Stimulated activated CD8-positive, alpha-beta memory T cell treated with anti-CD3 and anti-CD28 coated beads, Interleukin-7, amount 100 ng/mL, for 24 hours (primary cell): ENCODE measurements at places on chromosomes 6 and 20.

- no peak for DNase-seq
Measured at GRCh38 chr20:45487231-45487635, 17.7 kb downstream of the WFDC2 start.

DNA sequence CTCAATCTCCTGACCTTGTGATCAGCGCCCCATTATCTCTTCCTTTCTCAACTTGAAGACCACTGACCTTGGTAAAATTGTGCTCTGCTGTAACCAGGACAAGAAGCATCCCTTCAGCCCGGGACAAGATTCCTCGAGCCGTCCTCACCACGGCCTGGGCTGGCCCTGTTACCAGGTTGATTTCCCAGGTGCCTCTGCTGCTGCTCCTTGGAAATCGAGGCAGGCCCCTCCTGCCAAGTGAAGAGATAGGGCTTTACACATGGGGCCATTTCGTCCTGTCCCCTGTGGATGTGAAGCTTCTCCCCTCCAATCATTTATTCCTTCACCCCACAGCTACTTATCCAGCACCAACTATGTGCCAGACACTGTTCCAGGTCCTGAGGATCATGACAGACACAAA, 21.5 kb downstream of the RAB44 start:
- no peak for DNase-seq

GRCh38 chr6:87832025-87832825, 130.2 kb upstream of the AKIRIN2 start:
- no peak for DNase-seq

- DNase-seq, result no peak
Measured at GRCh38 chr6:9504191-9504590, 910.7 kb downstream of the TFAP2A start.

GRCh38 chr20:62804021-62804626, 511 bp upstream of the OGFR start:
- no peak for DNase-seq

GRCh38 chr6:158647501-158647900, 2.4 kb upstream of the SYTL3 start:
- no peak for DNase-seq

GRCh38 chr6:135522965-135523692, 25.6 kb upstream of the AHI1 start:
- DNase-seq, result no peak

- DNase-seq, result no peak
Measured at GRCh38 chr6:162468326-162468725, 259.2 kb downstream of the PRKN start.

DNA sequence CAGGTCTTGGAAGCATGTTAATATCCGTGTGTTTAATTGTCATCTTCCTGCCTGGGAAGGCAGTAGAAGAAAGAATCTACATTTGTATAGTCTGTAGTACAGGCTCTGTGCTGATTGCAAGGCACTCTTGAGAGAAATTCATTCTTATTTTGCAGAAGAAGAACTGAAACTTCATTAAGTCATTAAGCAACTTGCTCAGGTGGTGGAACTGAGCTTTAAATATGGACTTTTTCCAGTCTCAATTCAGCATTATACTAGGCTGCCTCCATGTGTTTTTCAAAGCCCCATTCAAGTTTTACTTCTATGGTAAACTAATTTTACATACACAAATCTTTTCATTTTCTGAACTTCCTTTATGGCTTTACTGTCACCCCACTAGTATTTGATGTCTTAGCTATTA, 18.7 kb downstream of the ZNF451 start:
- no peak for DNase-seq

GRCh38 chr6:143620447-143620846, 57.3 kb upstream of the PHACTR2 start:
- no peak for DNase-seq

DNA sequence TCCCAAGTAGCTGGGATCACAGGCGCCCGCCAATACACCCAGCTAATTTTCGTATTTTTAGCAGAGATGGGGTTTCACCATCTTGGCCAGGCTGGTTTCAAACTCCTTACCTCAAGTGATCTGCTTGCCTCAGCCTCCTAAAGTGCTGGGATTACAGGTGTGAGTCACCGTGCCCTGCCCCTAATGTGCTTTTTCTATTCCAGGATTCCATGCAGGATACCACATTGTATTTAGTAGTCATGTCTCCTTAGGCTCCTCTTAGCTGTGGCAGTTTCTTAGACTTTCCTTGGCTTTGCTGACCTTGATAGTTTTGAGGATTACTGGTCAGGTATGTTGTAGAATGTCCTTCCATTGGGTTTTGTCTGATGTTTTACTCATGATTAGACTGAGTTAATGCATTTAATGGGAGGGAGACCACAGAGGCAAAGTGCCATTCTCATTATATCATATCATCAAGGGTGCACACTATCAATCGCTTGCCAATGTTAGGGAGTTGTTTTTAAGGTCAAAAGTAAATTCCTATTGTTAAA, 39.6 kb upstream of the TNFAIP3 start:
- no peak for DNase-seq

DNA sequence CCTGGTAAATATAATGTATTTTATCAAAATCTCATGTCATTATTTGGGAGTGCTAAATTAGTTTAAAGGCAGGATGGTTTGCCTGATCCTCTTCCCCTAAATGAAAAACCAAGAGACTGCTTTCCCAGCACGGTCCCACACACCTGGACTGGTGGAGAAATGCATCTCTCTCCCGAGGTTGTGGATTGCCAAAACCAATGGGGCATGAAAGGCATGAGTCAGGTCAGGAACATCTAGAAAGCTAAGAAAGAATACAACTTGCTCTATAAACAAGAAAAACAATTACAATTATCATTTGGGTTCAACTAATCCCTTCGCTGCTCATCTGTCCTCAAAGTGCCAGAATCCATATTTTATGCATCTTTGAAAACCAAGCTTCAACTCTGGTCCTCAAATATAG, 308.3 kb upstream of the IRAK1BP1 start:
- no peak for DNase-seq

DNA sequence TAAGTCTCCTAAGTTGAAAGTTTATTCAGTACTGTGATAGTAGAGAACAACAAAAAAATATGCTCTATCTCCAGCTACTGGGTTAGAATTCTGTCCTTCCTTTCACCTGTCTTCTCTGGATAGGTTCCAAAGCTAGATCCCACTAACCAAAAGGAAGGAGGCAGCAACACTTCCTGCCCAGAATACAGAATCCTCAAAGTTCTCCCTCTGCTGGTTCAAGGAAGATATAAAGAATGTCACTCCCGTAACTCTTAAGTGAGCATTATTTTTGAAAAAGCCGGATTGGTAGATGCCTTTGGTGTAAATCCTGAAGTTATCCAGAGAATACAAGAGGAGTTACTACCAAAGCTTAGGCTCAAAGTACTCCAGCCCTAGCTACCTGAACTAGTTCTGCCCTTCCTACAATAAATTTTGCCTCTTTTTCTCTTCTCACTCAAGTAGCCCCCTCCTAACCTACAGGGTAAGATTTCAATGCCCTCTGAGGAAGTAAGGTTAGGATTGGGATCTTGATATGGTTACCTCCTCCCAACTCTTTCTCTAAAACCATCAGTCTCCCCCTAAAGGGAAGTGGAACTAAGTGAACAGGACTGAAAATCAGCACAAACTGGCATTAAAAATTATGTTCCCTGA, 26.0 kb upstream of the CRIP3 start:
- DNase-seq, result no peak

GRCh38 chr6:79702691-79703090, 71.6 kb downstream of the SH3BGRL2 start:
- DNase-seq, result no peak

- DNase-seq, result no peak
Measured at GRCh38 chr20:64238851-64239387, 16.6 kb upstream of the PCMTD2 start.

- no peak for DNase-seq
Measured at GRCh38 chr20:36219671-36220220, 16.5 kb upstream of the AAR2 start.

GRCh38 chr6:21327326-21328112, 266.0 kb upstream of the SOX4 start:
- DNase-seq, result no peak

DNA sequence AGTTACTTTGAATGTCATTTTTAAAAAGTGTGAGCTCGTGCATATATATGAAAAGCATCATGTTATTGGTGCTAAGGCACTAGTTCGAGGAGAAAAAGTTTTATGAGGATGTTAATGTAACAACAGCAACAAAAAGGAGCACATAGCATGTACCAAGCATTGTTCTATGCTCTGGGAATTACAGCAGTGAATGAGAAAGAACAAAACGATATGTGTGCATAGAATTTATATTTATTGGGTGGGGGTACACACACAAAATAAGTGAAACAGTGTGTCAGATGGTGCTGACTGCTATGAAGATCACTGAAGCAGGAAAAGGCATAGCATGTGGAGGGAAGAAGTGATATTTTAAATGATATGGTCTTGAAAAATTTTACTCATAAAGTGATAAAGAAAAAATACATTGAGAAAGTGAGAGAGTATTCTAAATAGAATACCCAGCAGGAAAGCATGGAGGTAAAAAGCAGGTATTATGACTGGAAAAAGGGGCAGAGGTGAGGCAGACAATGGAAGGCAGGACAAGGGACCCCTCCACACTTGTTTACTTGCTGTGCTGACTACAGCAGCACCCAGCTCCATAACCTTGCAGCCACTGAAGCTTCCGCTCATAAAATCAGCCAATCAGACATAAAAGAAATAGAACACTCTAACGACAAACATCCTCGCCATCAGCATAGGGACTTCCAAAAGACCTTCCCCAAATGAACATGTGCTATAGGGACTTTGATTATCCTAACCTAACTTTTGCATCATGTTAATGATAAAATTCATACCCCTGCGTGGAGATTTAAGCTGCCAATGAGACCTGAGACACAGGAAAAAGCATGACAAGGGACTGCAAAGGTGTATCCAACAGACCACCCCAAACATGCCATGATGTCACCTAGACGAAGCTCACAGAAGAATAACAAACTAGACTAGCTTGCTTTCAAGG, 119.9 kb downstream of the HFE start:
- DNase-seq, result no peak

GRCh38 chr6:117919275-117919674, 12.2 kb downstream of the SLC35F1 start:
- DNase-seq, result no peak

GRCh38 chr6:130138909-130139242, 83.9 kb downstream of the SAMD3 start:
- DNase-seq, result no peak

DNA sequence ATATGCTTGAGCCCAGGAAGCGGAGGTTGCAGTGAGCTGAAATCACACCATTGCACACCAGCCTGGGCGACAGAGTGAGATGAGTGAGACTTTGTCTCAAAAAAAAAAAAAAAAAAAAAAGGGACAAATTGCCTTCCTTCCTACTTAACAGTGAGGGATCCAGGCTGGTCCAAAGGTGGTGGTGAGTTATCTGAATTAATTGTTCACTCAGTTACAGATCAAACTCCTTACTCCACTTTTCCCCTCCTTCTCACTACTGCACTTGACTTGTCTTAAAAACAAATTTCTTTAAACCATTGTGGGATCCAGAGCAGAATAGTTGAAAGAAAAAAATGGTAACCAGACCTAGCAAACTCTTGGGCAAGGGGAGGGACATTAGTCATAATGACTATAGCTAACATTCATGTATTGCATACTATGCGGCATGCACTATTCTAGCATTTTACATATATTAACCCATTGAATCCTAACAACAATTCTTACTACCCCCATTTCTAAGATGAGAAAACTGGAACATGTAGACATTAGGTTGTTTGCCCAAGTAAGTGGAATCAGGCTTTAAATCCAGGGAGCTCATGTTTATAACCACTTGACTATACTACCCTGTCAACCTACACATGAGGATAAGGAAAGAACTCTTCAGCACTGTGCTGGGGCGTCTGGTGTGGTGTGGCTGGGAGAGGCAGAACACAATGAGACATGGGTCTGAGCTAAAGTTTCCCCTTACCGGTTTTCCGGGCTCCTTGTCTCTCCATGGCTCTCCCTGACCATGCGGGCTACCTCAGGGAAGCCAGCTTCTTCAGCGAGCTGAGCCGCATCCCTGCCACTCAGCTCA, 1.5 kb downstream of the GPANK1 start:
- no peak for DNase-seq

DNA sequence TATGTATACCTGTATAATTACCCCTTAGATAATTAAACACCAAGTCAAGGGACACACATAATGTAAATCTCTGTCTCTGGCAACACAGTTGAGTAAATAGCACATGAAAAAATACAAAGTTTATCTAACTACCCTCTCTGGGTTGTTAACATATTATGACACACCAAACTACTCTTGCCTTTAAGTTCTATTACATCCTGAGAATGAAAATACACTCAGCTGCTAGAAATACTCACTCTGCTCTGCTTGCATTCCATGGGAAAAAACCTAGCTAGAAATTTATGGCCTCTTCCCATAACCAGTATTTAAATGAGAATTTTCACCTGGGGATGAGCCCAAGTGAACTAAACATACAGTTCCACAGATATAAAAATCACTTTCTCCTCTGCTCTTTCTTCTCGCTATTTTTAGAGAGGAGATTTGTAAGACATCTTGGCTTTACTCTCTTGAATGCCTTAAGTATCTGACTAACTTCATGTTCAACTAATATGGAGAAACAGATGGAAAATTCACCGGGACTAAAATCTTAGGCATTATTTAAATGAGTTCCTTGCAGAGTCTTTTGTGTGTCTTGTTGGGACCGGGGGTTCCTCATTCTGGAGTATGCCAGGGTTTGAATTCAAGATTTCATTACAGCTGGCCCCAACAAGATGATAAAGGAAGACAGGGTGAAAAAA, 140.9 kb downstream of the GJA10 start:
- DNase-seq, result no peak

DNA sequence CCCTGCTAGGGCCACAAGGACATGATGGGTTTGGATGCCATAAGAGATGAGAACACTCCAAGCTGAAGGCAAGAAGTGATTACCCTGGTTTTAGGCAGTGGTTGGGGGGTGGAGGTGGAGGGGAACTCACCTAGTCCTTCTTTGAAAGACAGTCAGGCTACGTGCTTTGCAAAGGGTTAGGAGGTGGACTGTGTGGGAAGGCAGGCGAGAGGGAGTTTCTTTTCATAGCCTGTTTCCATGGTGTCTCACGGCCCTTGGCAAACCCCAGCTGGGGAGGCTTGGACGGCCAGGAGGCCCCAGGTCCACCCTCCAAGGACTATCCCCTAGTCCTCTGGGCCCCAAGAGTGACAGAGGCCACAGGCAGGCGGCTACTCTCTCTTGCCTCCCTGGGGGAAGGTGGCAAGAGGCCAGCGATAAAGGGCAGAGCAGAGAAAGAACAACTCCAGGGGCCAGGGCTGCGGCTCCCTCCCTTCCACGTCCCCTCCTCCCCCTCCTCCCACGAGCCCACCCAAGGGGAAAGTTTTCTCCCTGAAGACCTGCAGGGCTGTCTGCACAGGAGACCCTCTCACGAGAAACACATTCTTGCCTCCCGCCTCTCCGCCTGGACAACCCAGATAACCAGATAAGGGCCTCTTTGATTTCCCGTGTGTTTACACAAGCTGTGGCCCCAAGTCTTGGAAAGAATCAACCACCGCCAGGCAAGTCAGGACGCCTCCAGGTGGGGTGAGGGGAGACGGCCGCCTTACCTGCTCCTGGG, 74.4 kb downstream of the NOL4L start:
- DNase-seq, result no peak

GRCh38 chr20:18728870-18729224, 84.7 kb upstream of the SCP2D1 start:
- no peak for DNase-seq
